Activated T-helper 1 cell treated with anti-CD3 and anti-CD28 coated beads, Interleukin-2, amount 50 U/mL, for 16 hours (primary cell): ENCODE measurements at places on chromosomes 13 and 19.

DNA sequence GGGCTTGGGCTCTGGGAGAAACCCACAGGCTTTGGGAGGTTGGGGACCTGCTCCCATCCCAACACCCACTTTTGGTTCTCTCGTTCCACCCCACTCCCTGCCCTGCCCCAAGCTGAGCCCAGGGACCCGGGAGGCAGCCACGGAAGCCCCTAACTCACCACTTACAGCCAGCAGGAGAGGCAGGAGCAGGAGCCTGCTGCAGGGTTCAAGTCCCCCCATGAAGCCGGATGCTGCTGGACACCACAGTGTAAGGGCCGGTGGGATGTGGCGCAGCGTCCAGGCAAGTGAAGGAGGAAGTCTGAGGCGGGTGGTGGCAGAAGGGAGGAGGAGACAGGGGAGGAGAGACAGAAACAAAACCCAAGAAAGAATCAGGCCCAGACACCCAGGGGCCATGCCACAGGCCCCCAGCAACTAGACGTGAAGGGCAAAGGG, at the start of gene TYROBP:
TYROBP (minus strand) TSS at position 286 of the 432 bp plus-strand sequence; CDS start at position 219, 67 bp downstream.
- DNase-seq: no peak

GRCh38 chr13:53004573-53004972, 24.0 kb upstream of the OLFM4 start:
- no peak for DNase-seq

DNA sequence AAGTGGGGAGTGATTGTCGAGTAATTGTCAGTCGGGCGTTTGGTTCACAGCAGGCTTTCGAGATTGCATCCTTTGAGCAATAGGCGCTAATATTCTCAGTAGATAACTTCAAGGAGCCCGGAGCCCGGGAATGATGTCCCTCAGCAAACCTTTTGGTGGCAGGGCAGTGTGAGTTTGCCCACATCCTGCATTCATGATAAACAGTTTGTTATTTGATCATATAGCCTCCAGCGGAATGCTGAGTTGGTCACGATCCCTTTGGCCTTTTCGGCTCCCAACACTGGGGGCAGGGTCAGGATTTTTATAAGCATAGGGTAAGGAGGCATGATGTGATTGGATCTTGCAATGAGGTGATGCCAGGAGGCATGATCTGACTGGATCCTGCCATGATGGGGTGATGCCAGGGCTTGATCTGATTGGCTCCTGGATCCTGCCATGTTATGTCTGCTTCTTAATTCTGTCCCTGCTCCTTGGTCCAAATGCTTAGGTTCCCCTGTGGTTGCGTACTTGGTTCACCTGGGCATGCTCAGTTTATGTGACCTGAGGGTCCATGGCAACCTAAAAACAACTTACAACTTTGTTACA, 38.2 kb upstream of the IGSF23 start:
- DNase-seq: no peak

GRCh38 chr19:28686756-28687155, 526.2 kb downstream of the UQCRFS1 start:
- DNase-seq: no peak

- DNase-seq: no peak
Observed at GRCh38 chr13:50141375-50141975, 126.2 kb downstream of the KCNRG start.

- no peak for DNase-seq
Observed at GRCh38 chr13:45860240-45860639, 8.7 kb upstream of the SIAH3 start.
